Ascending aorta (tissue), 2 donors: ENCODE measurements at places on chromosomes 12 and 14. TPM values are rescaled to one million over a fixed set of nuclear protein-coding genes. Genes with fewer than 3 reads are reported as not detected.

DNA sequence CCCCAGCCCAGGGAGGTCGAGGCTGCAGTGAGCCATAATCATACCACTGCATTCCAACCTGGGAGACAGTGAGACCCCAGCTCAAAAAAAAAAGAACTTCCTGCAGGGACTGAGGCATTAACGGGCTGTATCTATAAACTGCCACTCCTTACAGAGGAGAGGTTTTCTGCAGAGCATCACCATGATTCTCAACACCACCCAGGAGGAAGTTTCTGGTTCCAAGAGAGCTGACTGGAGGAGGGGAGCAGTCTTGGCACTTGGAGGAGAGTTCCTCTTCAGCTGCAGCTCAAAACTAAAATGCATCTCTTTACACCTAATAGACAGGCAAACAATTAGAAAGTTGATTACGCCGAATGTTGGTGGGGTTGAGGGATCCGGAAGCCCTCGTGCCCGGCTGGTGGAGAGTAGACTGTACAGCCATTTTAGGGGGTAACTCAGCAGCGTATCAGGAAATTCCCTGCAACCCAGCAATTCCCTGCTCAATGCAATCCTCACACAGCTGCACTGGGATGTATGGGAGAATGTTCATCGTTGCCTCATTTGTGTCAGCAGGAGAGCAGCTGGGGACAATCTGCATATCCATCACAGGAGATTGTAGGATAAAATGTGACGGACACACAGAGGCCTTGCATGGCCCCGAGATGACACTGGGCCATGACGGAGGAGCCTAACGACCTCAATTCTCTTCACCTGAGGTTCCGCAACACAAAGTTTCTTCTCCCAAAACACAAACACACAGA, 36.6 kb downstream of the ACTN1 start:
- DNase-seq, result no peak

DNA sequence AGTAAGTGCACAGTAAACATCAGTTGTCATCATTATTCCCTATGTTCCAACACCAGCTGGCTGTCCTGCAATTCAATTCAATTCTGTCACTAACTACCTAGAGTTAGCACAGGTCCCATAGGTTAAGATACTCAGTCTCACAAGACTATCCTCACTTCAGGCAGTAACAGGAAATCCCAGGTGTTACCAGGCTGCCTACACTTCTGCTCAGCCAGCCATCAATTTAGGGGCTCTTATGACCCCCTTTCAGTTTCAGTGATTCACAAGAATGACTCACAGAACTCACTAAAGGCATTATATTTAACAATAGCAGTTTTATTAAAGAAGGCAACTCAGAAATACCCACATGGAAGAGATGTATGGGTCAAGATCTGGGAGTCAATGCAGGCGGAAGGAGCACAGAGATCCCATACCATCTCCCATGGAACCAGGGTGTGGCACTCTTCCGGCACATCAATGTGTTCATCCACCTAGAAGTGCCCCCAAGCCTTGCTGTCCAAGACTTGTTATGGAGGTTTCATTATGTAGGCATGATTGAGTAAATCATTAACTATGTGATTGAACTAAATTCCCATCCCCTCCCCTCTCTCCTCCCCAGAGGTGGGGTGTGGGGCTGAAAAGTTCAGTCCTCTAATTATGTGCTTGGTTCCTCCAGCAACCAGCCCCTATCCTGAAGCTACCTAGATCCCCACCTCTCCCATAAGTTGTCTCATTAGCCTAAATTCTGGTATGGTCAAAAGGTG, 120.8 kb upstream of the WSCD2 start:
- no peak for DNase-seq

GRCh38 chr14:94129111-94129757, at the start of gene IFI27L2:
IFI27L2 (minus strand) TSS chr14:94129604; CDS start chr14:94129564, 40 bp downstream.
- DNase-seq, result peak; percentile 57

GRCh38 chr14:61659582-61659981, 35.7 kb upstream of the HIF1A start:
- DNase-seq, result no peak

DNA sequence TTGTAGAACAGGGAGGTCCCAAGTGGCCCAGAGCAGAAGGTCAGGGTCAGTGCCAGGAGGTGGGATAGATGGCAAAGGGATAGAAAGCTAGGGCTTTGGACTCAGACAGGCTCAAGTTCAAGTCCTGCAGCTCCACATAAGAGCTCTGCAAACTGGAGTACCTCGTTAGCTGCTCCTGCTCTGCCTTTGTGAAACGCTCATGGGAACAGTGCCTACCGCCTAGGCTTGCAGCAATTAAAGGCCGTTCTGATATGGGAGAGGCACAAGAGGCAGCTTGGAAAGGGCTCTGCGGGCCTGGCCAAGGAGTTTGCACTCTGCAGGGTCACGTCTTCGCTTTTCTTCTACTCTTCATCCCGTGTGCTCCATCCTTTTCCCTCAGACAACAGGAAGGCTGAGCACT, 54.1 kb downstream of the MAP1LC3B2 start:
- DNase-seq, result no peak

GRCh38 chr12:123398177-123398549, 14.2 kb downstream of the KMT5A start:
- DNase-seq, result no peak

GRCh38 chr12:121116318-121117225, 16.1 kb upstream of the P2RX7 start:
- no peak for DNase-seq

DNA sequence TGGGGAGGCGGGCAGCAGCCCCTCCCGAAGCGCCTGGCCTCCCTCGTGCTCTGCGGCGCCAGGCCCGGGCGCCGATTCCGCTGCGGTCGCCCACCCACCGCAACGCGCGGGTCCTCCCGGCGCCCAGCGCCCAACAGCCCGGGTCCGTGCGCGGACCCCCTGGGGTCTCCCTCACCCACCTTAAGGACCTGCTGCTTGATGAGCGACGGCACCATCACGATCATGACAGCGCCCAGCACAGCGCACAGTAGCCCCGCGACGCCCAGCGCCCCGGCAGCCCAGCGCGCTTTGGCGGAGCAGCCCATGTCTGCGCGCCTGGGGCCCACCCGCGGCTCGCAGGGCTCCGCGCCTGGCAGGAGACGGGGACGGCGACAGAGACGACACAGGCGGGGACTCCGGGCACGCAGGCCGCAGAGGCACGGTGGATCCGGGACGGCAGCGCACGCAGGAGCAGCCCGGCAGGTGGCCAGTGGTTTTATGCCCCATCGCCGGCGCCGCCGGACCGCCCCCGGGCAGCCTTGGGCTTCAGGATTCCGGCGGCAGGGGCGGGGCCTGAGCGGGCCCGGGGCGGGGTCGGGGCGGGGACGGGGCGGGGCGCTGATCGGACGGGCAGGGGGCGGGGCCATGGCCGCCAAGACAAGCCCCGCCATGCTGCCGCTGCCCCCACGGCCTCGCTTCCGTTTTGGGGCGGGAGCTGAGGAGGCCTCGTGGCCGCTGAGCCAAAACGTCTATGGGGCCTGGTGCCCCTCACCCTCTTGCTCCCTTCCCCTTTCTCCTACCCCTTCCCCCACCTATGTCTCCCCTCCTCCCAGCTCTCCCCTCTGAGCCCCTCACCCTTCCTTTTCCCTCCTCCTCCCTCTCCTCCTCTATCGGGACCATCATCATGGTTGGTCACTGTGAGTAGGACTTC, at the start of gene SCARB1:
Gene SCARB1, minus strand, starts transcription at position 449 of the 910 bp plus-strand sequence. Its CDS starts 144 bp downstream, at position 305.
- peak; percentile 90 for DNase-seq

DNA sequence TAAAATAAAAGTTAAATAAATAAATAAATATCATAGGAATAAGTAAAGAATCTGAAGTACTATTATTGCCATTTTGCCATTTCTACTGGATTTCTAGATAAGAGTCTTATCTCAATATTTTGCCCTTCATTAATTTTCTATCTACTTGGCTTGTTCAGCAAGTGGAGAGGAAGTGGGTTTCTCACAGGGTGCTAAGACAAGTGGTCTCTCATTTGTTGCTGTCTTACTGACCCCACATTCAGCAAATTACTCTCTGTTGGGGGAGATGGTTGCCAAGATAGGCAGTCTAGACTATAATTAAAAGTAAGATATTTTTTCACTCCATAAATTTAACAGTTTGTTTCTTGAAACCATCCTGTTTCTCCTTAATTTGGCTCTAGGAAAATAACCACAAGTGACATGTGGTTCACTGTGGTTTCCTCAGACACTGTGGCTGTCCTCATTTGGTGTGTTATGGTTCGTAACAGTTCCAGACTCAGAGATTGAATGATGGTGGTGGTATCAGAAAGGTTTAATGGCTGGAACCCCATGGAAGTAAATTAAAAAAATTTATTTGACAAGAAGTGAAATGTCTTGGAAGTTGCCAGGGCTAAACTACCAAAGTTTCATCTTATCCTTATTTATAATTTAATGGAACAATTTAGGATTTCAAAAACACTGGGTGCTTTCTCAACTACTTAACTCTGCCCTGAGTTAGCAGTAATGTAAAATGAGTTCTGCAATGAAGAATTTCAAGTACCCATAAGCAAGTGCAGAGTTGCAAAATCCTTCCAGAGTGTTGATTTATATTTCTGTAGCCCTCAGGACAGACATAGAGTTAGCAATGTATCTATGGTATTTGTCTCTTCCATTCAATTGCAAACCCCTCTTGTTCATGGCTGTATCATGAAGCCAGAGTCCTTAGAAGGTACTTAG, 214.8 kb downstream of the MSRB3 start:
- DNase-seq, result no peak

GRCh38 chr12:121534495-121535148, 46.2 kb downstream of the KDM2B start:
- DNase-seq, result no peak

DNA sequence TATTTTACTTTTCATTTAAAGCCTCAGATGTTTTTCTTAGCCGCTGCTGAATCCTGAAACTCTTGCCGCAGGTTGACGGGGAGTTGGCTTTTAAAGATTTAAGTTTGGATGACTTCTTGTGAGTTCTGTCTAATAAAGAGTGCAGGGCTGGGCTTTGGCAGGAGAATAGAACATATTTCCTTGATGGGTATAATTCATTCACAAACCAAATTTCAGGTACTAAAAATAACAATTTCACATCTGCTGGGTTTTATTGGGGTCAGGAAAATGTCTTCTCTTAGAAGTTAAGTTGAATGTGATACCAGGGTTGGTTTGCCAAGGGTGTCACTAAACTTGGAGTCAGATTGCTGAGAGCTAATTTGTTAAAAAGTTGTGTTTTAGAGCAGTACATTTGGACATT, 9.7 kb downstream of the SP1 start:
- no peak for DNase-seq

- DNase-seq, result no peak
Measured at GRCh38 chr12:122028165-122028904, 6.7 kb downstream of the BCL7A start.

DNA sequence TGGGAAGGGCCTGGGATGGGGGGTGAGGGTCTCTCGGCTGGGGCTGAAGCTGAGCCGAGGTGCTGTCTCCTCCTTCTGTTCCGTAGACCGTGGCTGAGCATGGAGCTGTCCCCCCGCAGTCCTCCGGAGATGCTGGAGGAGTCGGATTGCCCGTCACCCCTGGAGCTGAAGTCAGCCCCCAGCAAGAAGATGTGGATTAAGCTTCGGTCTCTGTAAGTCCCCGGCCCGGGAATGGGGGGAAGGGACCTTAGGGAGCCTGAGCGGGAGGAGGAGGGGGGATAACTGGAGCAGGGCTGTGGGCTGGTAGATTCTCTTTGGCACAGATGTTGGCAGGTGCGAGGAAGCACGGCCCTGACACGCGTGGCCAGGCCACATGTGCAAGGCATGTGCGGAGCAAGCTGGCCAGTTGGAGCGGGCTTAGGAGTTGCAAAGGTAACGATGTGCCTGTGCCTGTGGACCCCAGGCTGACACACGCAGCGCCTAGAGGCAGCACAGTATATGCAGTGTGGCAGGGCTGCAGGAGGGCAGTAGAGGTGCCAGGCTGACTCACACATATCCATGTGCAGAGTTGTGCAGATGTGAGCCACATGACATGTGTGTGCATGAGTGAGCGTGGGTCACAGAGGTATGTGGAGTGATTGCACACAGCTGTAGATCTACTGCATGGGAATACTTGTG, 512 bp downstream of the PDE1B start:
- no peak for DNase-seq

DNA sequence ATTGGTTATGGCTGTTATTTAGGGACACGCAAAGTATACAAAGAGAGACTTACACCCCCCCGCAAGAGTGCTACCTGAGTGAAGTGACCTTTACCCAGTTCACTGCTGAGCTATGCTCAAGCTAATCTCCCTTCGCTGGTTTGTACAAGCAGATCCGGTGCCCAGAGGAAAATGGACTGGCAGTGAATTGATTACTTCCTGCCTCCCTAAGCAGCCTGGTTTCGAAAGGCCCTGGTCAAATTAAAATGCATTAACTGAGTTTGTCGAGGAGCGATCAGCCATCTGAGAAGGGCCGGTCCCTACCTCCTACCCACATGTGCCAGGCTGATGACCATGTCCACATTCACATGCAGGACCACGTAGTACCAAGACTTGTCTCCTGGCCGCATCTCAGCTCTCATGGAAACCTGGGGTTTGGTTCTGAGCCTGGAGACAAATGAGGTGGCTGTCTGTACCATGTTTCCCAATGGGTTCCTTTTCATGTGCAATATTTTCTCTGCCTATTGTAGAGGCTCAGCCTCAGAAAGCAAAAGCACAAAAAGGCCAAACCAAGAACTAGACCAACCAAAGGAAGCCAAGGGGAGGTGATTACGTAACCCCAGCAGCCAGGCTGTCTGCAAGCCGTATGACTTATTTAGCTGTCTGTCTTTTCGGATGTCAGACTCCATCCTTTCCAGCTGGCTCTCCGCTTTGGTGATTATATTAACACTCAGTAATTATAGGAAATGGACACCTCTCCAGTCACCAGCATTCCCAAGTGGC, 284.7 kb upstream of the PWP1 start:
- DNase-seq, result no peak

DNA sequence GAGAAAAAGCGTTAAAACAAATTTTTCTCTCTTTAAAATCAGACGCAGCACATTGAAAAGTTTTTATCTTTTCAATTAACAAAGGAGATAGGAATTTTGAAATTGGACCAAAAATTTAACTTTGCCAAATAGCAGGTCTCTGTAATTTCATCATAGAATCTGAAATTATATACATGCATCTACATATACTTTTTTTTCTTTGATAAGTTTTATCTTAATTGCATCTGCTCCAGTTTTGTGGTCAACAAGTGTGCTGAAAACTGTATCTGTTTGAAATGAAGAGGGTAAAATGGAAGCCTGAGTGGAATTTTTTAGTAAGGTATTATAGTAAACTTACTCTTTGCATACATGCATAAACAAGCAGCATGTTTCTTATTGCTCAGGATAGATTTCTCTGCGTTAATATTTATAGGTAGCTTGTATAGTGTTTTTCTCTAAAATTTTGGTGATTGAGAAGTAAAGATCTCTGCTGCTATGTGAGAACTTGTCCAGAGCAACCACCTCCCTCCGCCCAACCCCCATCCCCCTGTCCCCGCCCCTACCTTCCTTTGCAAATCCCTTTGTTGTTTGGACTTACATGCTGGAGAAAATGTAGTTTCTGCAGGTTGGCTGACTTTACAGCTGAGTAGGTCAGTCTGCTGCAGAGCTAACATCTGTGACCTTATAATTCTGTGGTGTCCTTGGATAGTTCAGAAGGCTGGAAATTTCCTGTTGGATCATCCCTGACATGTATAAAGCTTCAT, 64.6 kb downstream of the VRK1 start:
- no peak for DNase-seq

Gene KLRG1
- total RNA-seq, result 0.53 TPM

Gene CD163L1
- total RNA-seq, result not detected
